HuH-7.5 (cell line): ENCODE measurements at places on chromosomes 4 and X.

DNA sequence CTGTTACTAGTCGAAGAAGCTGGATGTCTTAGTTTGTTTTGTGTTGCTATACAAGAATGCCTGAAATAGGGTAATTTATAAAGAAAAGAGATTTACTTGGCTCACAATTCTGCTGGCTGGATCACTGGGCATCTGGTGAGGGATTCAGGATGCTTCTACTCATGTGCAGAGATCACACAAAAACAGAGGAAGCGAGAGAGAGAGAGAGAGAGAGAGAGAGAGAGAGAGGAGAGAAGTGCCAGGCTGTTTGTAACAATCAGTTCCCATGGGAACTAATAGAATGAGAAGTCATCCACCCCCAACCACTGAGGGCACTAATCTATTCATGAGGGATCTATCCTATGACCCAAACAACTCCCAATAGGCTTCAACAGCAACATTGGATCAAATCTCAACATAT, 66.2 kb upstream of the FAM9A start:
- no peak for DNase-seq

DNA sequence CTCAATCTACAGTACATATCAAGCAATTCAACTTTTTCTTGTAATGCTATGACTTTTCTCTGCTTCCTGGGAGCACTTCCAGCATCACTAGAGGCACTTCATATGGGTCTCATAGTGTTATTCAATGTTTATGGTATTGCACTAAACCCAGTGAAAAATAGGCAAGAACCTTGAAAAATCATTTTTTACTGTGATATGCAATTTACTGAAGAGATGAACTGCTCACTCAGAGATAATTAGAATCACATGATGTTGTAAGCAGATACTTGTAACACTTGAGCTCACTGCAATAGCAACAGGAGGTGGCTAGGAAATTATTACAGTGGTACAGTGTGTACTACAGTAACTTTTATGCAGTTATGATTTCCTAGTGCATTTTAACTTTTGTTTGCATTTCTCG, 93.3 kb downstream of the RASGEF1B start:
- no peak for DNase-seq

GRCh38 chr4:53019485-53020382, 157.6 kb downstream of the RASL11B start:
- DNase-seq, result peak; percentile 66

DNA sequence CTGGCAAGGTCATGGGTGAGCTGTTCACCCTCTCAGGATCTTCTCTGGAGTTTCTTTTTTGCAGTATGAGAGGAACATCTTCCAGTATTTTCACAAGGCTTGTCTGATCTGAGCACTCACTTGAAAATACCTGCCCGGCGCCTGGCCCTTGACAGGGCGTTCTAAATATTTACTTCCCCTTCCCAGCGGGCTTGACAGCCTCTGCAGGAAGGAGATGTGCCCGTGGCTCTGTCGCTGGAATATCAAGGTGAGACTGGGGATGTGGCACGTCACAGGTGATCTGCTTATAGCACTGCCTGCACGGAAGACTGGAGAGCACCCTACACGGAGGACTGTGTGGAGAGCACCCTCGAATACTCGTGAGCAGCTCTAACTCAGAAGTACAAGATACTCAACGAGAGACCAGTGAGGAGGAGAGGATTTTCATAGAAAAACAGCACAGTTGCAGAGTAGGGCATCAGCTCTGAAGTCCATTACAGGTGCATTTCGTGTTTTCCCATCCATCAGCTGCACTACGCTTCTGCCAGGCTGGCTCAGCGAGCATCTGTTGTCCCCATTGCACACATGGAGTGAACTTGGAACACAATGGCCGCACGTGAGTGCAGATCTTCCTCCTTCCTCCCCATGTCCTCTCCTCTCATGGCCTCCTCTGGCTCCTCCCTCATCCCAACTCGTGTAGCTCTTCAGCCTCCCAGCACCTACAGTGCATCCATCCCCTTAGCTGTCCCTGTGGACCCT, 32.1 kb downstream of the ZBTB49 start:
- DNase-seq, result no peak

DNA sequence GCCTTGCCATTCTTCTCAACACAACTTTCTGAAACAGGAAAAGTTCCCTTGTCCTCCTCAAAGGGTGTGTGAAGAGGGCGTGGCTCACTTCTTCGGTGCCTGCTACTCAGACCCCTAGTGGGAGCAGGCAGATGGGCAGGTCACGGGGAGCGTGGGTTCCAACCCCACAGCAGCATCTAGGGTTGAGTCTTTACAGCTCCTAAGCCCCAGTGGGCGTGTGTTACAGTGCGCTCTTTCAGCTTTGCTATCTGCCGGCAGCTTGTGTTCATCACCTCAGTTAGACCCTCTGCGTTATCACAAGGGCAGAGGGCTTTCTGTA, 57.5 kb upstream of the KLF3 start:
- no peak for DNase-seq

DNA sequence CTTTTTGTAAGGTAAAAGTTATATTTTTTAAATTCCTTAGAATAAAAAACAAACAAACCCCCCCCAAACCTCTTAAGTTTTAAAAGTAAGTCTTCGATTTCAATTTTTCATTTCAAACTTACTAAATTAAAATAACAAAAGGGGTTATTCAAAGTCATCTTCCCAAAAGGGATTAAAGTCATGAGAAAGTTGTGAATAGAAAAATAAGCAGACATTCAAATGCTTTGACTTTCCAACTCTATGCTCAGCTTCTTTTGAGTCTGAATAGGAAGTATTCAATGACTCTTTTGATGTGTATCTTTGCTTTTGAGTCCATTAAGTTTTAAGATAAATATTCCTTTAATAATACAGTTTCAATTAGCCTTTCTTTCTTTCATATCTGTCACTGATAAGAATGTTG, 138.3 kb downstream of the GRIA2 start:
- no peak for DNase-seq

DNA sequence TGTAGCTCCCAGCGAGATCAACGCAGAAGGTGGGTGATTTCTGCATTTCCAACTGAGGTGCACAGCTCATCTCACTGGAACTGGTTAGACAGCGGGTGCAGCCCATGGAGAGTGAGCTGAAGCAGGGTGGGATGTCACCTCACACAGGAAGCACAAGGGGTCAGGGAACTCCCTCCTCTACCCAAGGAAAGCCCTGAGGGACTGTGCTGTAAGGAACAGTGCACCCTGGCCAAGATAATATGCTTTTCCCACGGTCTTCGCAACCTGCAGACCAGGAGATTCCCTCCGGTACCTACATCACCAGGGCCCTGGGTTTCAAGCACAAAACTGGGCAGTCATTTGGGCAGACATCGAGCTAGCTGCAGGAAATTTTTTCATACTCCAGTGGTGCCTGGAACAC, 216.4 kb upstream of the TET2 start:
- no peak for DNase-seq

- DNase-seq, result no peak
Measured at GRCh38 chrX:19650996-19651395, 135.7 kb upstream of the MAP3K15 start.

GRCh38 chr4:37727635-37728034, 41.5 kb upstream of the RELL1 start:
- no peak for DNase-seq

DNA sequence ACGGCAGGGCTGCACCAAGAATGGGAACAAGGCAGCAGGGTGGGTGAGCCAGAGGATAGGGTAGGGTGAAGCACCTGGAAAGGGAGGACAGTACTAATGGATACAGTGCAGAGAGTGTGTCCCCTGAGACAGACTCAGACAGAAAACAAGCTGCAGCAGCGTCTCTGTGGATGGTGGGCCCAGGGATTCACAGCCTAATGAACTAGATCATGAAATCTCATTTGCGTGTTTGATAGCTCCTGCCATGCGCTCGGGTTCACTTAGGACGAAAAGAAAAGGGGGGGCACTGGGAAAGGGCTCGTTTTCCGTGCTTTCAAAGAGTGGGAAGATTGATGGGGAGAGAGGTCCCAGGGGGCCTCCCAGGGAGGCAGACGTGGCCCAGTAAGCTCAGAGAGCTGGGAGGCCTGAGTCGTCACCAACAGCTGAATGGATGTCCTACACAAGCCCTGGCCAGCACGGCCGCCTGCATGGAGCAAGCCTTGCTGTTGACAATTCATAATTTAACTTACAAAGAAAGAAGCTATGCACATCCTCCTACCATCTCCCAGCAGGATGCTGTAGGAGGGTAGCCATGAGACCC, 446.9 kb downstream of the BCOR start:
- no peak for DNase-seq

DNA sequence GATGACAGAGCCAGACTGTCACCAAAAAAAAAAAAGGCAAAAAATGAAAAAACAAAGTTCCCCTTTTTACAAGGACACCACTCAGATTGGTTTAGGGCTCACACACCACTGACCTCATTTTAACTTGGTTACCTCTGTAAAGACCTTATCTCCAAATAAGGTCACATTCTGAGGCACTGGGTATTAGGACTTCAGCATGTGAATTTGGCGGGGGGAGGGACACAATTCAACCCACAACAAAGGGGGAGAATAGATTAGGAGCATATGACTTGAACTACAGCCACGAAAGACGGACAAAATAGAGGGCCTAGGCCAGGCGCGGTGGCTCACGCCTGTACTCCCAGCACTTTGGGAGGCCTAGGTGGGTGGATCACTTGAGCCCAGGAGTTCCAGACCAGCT, 31.0 kb upstream of the ARAF start:
- DNase-seq, result no peak

DNA sequence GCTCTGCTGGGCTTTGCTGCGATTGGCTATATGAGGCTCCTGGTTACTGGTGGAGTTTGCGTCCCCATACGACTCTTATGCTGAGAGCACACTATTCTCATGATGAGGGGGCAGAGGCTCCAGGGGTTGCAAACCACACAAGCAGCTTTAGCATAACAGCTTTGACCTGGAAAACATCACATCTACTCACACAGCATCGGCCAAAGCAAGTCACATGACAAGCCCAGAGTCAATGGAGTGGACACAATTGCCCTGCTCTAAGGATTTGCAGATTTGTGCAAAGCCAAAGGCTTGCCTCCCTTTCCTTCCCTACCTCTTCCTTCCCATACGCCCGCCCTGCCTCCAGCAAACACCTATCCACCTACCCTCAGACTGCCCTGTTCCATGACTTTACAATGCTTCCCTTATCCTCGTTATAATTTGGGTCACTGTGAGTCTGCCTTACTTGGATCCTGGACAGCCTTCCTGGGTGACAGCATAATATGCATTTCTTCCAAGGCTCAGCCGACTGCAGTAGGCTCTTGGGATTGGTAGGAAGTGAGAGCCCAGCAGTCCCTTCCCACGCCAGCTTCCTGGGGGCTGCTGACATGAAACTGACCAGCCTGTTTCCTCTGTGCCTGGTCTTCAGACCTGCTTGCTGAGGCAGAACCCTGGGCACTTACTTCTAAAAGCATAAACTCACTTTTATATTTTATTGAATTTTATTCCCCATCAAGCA, 208.2 kb upstream of the PSAPL1 start:
- DNase-seq, result no peak

GRCh38 chr4:150960079-150960478, 55.0 kb downstream of the LRBA start:
- no peak for DNase-seq

DNA sequence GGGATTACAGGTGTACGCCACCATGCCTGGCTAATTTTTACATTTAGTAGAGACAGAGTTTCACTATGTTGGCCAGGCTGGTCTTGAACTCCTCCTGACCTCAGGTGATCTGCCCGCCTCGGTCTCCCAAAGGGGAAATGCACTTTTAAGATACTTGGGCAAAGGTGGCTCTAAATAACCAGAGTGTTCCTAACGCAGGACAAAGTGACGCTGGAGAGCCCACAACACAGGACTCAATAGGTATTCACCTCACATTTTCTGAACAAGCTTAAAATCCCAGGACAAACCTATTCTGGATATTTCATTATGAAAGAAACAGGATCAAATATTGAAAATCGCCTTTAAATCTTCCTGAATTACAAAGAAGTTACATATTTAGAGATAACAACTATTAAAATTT, 69.0 kb downstream of the WDFY3 start:
- no peak for DNase-seq

GRCh38 chrX:139192386-139192961, 338.1 kb upstream of the F9 start:
- no peak for DNase-seq

GRCh38 chr4:165667969-165668368, 205.1 kb upstream of the TLL1 start:
- no peak for DNase-seq

- DNase-seq, result no peak
Measured at GRCh38 chr4:73763877-73764276, 23.5 kb downstream of the CXCL8 start.

- no peak for DNase-seq
Measured at GRCh38 chr4:176767183-176767582, 25.5 kb downstream of the VEGFC start.

GRCh38 chr4:149765630-149766029, 50.0 kb downstream of the IQCM start:
- no peak for DNase-seq

- DNase-seq, result no peak
Measured at GRCh38 chr4:15375667-15376066, 52.2 kb upstream of the C1QTNF7 start.

DNA sequence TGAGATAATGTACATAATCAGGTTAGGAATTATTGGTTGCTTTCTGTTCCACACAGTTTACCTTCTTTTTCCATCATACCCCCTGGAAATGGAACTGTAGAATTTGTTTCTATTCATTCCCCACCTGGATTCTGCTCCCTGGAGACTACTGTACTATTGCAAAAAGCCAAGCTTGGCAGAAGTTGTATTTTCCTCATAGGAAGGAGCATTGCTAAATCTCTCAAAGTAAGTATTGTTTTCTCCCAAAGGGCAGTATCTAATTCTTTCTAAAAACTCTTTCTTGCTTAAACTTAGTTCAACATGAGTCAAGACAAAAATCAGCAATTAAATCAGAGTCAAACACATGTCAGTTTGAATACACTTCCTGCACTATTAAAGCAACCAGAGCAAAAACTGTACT, 136.2 kb downstream of the CDS1 start:
- DNase-seq, result no peak

- no peak for DNase-seq
Measured at GRCh38 chrX:119602701-119603255, 3.4 kb downstream of the NKRF start.

DNA sequence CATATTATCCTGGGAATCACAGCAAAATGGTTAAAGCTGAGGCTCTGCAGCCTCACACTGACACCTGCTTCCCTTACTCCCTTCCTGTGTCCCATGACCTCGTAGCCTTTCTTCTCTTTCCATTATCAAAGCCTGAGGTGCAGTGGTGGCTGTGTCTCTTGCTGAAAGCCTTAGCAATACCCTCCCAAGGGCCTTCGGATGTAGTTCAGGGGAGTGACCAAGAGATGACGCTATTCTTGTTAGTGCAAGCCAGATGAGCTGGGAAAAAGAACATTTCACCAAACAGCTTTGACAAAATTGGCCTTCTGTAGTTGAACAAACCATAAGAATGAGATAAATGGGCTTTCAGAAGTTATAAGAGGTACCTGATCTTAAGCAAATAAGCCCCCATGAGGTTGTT, 31.6 kb downstream of the SMIM10L2A start:
- DNase-seq, result no peak

DNA sequence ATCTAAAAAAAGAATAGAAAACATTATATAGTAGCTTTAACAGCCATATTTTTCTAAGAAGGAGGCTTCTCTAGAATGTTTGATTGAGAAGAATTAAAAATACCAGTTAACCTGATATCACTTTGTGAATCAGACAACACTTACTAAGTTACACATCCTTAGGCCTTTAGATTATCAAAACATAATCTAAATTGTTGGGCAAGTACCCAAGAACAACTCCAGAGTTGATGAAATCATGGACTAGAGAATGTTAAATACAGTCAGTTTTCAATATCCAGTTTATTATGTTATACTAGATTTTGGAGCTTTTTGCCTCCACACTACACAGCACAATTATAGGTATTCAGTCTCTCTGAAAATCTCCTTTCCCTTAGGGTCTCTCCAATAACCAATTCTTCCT, 39.6 kb downstream of the ARL13A start:
- no peak for DNase-seq

GRCh38 chr4:36508394-36508793, 227.0 kb downstream of the DTHD1 start:
- DNase-seq, result no peak
